ENCODE measurements at places on chromosomes 7 and 10.

GRCh38 chr7:36794689-36795088 lies 70.4 kb upstream of the AOAH start:
- DNase-seq = no peak

GRCh38 chr10:31804352-31804810 lies 124.2 kb downstream of the ARHGAP12 start:
- peak; percentile 73 for DNase-seq

GRCh38 chr7:5463031-5463430 lies 39.4 kb upstream of the TNRC18 start:
- DNase-seq = no peak

DNA sequence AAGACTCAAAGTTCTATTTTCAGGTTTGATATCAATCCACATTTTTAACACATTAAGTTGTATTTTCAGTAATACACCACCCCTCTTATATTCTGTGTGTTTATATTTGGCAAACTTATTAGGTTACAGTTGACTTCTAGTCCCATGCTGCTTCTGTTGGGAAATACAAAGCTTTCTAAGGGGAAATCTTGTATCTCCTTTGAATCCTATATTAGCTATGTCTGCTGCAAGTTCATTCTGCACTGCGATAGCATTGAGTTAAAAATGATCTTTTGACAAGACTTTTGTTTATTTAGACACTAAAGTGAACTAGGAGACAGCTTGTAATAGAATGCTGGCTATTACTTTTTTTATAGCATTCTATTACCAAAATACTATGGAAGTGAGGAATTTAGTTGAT lies 625.1 kb upstream of the ANKRD30A start:
- DNase-seq = no peak

- no peak for DNase-seq
Measured at GRCh38 chr7:111115966-111116365, 25.0 kb downstream of the LRRN3 start.

DNA sequence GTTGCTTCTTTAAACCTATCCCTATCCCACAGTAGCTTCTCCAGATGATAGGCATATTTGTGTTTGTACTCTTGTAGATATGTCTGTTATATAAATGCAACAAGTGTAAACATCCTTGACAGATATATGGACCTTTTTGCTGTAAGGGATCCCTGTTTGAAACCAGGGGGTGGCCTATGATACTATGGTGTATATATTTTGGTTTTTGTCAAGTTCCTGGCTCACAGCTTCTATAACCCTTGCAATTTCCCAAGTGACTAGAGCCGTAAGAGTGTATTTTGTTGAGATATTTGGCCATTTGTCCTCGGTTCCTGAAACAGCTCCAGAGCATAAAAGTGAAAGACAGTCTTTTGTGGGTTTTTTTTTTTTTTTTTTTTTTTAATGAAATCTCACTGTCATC lies 9.7 kb downstream of the COMTD1 start:
- no peak for DNase-seq

GRCh38 chr7:2814946-2815874 lies 28.9 kb downstream of the GNA12 start:
- DNase-seq = no peak

- DNase-seq = peak; percentile 12
Measured at GRCh38 chr7:14924398-14924797, 21.8 kb upstream of the DGKB start.

DNA sequence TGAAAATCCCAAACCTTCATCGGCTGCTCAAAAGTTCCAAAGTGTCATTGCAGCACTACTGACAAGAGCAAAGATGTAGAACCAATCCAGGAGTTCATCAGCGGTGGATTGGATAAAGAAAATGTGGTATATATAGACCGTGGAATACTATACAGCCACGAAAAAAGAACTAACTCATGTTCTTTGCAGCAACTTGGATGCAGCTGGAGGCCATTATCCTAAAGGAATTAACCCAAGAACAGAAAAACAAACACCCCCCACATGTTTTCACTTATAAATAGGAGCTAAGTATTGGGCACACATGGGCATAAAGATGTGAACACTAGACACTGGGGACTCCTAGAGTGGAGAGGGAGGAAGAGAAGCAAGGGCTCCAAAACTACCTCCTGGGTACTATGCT lies 31.6 kb downstream of the PHYH start:
- DNase-seq = no peak

GRCh38 chr7:40608321-40609075 lies 473.7 kb downstream of the SUGCT start:
- DNase-seq = no peak

DNA sequence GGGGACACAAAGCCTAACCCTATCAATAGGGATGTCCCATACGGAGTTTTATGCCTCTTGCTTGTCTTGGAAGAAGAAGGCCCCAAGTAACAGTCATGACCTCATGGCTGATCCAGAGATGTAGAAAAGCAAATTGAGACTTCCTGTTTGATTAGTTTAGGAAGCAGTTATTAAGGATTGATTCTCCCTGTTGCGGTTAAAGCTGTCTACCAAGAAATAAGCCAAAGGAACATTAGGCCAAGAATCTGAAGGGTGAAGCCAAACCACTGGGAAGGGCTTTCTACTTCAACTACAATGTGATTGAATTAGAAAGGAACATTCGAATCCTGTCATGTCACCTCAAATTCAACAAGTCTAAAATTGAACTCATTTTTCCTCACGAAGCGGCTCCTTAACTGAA lies 60.5 kb upstream of the AGBL3 start:
- no peak for DNase-seq

GRCh38 chr7:30162622-30163124 lies 27.9 kb downstream of the MTURN start:
- peak; percentile 66 for DNase-seq

DNA sequence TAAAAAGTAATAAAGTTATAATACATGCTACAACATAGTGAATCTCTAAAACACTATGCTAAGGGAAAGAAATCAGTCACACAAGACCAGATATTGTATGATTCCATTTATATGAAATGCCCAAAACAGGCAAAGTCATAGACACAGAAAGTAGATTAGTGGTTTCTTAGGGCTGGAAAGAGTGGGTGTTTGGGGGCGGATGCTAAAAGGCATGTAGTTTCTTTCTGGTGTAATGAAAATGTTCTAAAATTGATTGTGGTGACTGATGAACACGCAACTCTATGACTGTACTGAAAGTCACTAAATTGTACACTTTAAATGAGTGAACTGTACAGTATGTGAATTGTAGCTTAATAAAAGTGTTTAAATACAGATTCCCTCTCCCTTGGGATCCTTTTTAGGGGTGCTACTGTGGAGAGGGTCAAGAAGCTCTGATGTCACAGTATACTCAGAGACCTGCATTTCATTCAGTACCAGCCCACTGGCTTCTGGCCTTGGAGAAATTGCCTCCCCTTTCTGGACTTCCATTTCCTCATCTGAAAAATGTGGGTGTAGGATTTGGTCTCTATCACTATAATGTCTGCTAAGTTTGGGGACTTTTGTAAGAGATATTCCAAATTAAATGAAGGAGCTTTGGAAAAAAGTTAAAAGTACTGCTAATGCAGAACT lies 46.4 kb downstream of the AOAH start:
- no peak for DNase-seq

- DNase-seq = no peak
Measured at GRCh38 chr7:101300465-101301376, 20.9 kb downstream of the IFT22 start.

DNA sequence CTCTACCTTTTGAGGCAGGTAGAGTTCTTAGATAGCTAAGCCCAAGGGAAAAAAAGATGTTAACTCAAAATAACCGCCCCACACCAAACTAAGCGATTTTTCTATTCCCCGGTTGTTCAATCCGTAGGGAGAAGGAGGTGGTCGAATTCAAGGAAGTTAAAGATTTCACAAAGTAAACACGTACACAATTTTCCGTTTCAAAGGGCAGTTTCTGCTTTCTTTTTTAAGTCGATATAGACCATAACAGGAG lies 842 bp downstream of the KBTBD2 start:
- DNase-seq = no peak

GRCh38 chr7:132783824-132784223 lies 207.6 kb upstream of the PLXNA4 start:
- peak; percentile 84 for DNase-seq

DNA sequence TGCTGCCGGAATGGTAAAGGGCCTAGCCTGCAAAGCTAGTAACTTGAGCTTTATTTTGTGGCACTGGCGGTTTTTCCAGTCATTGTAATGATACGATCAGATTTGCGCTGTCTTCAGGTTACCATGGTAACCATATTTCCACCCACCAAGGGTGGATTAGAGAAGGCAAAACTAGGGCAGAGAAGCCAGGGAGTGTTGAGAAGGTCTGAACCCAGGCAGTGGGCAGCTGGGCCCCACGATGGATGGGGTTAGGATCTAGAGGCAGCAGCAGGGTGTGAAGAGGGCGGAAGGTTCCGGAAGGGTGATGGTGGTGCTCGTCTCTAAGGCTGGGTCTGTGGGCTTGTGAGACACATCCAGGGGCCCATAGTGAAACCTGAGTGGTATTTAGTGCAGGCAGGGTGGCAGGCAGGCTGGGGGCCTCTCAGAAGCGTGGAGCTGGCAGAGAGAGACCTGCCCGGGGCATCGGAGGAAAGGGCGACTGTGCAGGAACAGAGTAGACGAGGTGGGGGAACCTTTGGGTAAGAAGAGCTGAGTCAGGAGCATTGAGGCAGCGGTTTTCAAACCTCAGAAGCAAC lies 87.9 kb upstream of the GTF2I start:
- DNase-seq = no peak

- no peak for DNase-seq
Measured at GRCh38 chr10:19178675-19179074, 130.1 kb downstream of the MALRD1 start.

- no peak for DNase-seq
Measured at GRCh38 chr10:66365686-66366085, 560.1 kb upstream of the LRRTM3 start.

DNA sequence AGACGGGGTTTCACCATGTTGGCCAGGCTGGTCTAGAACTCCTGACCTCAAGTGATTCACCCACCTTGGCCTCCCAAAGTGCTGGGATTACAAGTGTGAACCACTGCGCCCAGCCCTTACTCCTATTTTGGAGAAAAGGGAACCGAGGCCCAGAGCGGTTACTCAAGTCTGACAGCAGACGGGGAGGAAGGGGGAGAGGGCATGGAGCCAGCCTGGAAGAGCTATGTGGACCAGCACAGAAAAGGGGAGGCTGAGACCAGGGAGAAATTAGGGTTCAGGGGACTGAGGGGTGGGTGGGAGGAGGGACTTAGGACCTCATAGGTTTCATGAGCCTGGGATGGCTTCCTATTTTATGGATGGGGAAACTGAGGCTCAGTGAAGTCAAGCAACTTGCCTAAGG lies 1.5 kb downstream of the SFRP5 start:
- no peak for DNase-seq

GRCh38 chr7:23235813-23236221 lies 10.8 kb upstream of the GPNMB start:
- no peak for DNase-seq

DNA sequence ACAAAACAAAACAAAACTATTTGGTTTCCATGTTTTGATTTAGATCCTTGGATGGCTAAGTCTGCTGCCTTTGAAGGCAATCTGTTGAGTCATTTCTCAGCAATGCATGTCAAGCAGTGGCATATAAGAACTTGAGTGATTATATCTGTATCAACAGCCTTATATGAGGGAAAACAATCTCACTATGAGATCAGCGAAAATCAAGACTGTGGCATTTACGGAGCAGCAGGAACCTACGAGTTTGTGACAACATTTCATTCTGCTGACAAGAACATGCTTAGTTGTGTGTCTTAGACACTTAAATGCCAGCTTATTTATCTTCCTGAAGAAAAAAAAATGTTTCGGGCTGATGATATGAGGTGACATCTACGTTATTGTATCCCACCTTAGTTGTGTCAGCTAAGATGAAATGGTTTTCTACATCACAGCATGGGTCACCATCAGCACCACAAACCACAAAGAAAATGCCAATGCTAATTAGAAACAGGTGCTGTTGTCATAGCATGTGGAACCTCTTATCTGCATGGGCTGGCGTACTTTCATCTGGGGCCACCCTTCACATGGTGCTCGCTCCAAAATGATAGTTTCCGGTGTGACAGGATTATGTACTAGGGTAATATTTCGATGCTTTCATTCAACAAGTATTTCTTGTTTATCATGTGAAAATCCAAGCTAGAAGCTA lies 1085.5 kb downstream of the SORCS1 start:
- DNase-seq = peak; percentile 58

- peak; percentile 100 for DNase-seq
Measured at GRCh38 chr10:62582804-62583208, 208.6 kb downstream of the ZNF365 start.

DNA sequence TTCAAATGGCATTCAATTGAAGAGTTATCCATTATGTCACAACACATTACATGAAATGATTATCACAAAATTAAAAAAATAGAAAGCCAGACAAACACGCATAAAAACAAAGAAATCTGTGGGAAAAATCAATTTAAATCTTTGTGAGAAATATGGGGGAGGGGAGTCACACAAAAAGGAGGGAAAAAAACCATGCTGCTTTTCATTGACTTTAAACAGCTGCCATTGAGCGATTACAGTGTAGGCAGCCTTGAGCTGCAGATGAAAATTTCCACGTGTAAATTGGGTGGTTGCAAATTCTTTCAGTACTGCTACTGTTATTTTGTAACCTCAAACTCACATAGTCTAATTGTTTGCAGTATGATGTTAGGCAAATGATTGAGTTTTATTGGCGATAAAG lies 889.9 kb upstream of the PHF14 start:
- DNase-seq = no peak

- DNase-seq = no peak
Measured at GRCh38 chr7:148050492-148051158, 539.9 kb upstream of the C7orf33 start.

DNA sequence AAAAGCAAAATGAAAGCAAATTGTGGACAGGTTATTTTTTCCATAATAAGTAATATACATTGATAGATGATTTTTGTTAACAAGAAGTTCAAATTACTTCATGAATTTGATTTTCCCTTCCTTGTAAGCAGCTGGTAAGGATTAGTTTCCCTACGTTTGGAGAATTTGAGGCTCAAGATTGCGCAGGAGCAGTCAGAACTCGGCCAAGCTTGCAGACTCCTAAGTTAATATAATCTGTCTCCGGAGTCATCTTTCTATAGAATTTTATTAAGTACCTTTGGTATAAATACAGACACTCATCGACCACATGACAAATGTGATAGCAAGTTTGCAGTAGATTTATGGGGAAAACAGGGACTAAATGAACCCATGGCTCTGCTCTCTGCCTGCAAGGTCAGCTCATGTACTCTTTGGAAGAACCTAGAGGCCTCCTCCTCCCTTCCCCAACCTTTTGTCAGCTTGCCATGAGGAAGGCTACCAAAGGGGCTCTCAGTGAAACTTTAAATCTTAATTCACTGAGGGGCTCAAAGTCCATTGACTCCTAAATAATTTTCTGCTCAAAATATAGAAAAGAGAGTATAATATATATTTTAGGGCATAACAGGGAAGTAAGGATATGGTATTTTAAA lies 89.2 kb upstream of the CTTNBP2 start:
- no peak for DNase-seq

GRCh38 chr7:127911968-127912511 lies 119.2 kb downstream of the LRRC4 start:
- no peak for DNase-seq

DNA sequence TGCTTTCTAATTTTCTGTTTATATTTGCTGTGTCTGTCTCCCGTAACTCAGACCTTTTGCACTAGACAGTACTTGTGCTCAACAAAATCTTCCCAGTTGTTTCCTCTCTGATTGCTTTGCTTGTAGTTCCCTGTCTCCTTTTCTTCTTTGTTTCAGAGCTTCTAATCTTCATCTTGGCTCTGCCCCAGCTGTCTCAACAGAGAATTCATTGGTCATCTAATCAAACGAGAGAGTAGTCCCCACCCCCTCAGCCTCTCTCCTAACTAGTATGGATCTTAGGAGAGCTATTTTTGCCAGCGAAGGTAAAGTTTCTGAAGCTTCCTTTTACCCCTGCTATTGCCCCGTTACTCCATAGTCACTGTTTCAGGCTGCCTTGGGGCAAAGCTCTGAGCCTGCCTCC lies 32.8 kb downstream of the SLC26A4 start:
- no peak for DNase-seq
